Left colon (tissue), 2 donors: ENCODE measurements at places on chromosomes 2 and 18. TPM values are rescaled to one million over a fixed set of nuclear protein-coding genes. Genes with fewer than 3 reads are reported as not detected.

The GALNT14 gene
- total RNA-seq, result 0.31 TPM

The CNDP1 gene
- not detected for total RNA-seq

DNA sequence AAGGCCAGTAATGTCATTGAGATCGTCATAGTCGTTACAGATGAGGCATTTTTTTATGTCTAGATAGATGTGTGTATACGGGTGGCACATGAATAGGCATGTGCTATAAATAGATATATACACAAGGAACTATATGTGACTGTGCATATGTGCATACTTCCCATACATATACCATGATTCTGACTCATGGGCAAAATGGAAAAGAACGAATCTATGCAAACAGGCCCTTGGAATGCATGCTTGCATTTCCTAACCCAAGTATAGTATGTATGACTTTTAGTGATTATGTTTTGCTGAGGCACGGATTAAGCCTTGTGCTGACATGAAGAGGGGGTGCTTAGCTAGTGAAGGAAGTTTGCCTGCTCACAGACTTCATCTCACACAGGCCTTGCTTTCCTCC is 111.7 kb downstream of the BCL11A start:
- DNase-seq, result no peak

DNA sequence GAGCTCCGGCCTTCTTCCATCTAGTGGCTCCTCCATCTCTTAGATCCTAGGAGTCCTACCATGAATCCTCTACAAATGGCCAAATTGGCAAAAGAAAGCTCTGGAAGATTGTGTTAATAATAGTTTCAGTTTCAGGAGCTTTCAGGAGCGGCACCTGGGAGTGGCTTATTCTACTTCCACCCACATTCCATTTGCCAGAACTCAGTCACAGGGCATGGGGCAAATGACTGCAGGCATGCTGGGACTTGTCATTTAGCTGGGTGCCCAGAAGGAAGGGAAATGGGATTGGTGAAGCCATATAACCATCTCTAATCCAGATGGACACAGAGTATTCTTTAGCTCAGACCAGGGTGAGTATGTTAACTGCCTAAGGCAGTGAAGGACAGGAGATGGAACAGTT is 3.6 kb upstream of the LRATD1 start:
- peak; percentile 64 for DNase-seq

DNA sequence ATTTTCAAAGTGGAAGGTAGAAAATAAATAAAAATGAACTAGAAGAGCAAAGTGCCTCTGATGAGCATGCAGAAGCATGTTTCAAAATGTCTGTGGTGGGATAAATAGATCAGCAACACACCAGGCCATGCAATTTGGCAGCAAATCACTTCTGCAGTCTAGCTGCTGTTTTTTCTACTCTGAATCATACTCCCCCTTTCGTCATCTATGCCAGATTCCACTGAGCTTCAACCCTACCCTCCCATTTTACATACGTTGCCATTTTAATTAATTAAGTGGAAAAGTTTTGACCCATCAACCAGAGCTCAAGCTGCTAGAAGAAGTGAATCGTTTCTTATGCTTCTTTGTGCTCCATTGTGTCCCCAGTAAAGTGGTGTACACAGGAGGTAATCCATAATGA is 79.3 kb downstream of the NRXN1 start:
- no peak for DNase-seq
